ENCODE measurements at places on chromosomes 1 and 21.
A peak's percentile ranks its signal among the peaks of the same experiment; 100 is the strongest.

GRCh38 chr1:97245026-97245425, 523.4 kb downstream of the PTBP2 start:
- DNase-seq, result no peak

DNA sequence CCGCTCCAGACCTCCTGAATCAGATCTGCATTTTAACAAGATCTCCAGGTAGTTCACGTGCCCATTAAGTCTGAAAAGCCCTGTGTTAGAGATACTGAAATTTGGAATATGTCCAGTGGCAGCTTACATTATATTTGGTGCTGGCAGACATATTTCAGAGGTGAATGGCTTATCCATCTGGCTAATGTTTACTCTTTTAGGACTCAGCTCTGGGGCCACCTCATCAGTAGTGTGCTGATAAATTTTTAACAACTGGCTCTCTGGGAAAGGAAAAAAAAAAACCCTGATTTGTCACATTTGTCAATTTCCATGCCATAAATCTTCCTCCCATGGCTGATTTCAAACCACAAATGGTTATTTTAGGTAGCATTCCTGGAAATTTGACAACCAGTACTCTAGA, 25.3 kb upstream of the SYT6 start:
- no peak for DNase-seq

DNA sequence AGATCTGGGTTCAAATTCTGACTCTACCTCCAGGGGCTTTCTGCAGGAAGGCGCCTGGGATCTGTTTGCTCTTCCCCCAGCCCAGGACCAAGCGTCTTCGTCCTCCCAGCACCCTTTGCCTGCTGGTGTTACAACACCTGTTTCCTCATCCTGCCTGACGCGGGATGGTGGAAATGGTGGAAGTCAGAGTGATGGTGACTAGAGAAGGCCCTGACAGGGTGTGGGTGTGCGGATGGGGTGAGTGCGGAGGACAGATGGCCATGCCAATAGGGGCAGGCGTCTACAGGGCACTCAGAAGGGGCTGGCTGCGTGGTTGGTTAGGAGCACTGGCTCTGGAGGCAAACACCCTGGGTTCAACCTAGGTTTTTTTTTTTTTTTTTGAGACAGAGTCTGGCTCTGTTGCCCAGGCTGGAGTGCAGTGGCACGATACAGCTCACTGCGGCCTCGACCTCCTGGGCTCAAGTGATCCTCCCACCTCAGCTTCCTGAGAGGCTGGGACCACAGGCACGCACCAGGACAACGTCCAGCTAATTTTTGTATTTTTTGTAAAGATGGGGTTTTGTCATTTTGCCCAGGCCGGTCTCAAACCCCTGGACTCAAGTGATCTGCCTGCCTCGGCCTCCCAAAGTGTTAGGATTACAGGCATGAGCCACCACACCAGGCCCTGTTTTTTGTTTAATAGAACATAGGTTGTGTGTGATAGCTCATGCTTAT, 1.5 kb downstream of the THEMIS2 start:
- DNase-seq, result no peak

- no peak for DNase-seq
Observed at GRCh38 chr1:93014168-93014567, 52.9 kb upstream of the DIPK1A start.

- DNase-seq, result no peak
Observed at GRCh38 chr1:233865902-233866301, 38.6 kb upstream of the SLC35F3 start.

GRCh38 chr21:32765058-32765457, 6.5 kb downstream of the PAXBP1 start:
- no peak for DNase-seq

- no peak for DNase-seq
Observed at GRCh38 chr1:208737161-208737560, 493.0 kb upstream of the PLXNA2 start.

DNA sequence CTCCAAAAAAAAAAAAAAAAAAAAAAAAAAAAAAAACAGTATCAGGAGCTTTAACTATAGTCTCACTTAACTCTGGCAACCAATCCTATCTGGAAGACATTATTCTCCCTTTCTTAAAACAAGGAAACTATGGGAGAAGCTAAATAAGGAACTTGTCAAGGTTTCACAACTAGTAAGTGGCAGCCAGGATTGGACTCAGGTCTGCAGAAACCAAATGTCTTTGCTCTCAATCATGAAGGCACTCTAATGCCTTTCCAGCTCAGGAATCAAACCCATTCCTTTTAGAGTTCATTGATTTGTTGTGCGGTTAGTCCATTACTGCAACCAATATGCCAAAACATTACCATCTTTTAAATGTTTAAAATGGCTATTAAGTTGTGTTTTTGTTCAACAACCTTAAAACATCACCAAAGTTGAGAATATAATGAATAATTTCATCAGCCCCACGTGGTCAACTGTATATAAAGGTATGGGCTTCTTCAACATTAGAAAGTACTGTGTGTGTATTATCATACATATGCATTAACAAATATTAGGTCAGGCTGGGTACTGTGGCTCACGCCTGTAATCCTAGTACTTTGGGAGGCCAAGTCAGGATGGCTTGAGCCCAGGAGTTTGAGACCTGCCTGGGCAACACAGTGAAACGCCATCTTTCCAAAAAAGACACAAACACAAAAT, 1.5 kb downstream of the EPRS1 start:
- DNase-seq, result no peak

DNA sequence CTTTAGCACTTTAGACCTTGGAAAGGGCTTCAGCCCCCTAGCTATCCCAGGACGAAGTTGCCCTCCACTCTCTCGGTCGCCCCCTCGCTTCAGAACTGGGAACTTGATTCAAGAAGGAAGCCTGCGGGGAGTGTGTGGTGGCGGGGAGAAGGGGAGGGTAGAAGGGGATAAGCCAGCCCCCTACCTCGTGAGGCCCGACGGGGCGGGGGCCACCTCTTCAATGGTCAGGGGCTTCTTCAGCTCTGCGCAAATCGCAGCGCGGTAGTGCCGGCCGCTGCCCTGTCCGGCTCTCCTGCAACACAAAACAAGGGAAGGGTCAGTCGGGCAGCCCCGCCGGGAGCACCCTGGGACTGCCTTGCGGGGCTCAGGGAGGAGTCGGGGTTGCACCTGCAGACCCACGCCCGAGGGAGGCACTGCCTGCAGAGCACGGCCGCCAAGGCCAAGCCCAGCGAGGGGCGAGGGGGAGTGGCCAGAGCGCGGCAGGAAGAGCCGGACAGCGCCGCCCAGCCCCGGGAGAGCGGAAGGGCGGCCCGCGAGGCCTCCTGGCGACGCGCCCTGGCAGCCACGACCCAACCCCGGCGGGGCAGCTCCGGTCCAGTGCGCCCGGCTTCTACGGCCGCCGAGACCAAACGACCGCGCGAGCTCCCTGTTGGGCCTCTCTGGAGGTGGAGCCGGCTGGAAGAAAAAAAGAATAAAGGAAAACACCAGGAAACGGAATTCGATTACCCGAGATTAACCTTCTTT, 56.2 kb upstream of the RASAL2 start:
- peak; percentile 90 for DNase-seq

DNA sequence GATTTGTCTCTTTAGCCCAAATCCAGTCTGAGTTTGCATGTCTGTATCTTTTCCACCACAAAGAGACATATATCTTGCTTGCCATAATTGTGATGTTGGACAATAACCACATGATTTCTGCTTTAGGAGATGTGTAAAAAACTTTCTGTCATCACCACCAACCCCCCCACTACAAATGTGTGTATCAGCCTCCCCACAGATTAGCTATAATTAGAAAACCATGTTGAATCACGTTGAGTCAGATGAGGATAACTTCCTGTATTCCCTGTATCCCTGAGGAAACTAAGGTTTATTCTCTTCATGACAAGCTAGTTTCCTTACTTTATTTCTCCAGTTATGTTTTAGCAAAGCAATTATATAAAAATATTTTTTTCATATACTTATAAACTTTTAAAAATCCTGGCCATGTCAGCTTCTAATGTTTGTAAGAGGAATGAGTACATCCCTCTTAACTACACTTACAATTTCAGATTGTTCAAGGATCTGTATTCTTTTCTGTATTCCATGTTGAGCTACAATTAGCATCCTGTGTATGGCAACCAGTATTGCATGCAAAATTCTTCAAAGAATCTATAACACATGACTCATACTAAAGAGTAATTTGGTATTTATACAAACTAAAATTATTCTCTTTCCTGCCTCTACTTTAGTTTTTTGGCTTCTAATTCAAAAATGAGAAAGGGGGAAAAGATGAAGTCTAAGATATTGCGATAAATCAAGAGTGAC, 143.0 kb downstream of the FMN2 start:
- DNase-seq, result no peak

DNA sequence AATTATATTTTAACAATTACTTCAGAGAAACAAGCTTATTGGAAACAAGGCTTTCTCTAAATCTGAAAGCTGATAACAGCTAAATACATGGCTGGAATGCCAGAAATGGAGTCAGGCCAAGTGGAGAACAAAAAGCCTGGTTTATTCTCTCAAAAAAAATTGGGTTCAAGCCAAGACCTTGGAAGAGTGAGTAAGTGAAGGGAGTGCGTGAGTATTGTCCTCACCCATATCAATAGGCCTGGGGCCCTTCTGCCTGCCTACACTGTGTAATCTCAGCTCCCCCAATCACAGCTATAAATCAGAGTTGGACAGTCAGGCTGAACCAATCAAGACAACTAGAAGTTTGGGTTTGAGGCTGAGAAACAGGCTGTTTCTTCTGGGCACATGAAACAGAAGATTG, 7.4 kb downstream of the KYAT3 start:
- DNase-seq, result no peak

DNA sequence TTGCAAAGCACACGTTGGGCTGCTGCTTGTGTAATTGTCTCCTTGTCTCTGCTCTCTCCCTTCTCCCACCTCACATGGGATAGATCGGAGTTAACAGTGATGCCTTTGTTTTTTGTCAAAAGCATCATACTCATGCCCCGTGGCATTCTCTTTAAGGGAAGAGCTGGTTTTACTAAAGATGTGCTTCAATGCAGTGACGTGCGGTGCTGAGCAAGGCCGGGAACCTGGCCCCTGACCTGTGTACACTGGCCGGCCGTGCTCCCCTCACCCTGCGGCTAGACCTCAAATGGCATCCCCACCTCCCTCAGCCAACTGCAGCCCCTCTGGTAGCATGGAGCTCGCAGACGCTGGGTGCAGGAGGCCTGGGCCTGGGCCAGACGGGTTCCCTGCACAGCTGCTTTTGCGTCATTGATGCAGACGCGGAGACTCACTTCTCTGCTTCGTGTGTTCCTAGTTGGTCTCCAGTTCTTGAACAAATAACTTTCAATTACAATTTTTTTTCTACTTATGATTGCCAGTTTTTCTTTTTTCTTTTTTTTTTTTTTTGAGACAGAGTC, 19.9 kb downstream of the AGPAT3 start:
- DNase-seq, result no peak

DNA sequence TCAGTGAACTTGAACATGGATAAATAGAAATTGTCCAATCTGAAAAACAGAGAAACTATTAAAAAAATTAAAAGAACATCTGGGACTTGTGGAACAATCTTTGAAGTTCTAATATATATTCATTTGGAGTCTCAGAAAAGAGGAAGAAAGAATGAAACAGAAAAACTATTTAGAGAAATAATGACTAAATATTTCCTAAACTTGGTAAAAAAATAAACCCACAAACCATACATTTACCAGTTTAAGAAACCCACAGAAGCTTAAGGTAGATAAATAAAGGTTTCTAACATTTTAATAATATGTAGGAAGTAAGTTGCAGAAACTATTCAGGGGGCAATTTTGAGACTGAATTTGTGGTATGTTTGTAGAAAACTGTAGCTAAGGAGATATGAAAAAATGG, 437.8 kb downstream of the PTBP2 start:
- DNase-seq, result no peak

DNA sequence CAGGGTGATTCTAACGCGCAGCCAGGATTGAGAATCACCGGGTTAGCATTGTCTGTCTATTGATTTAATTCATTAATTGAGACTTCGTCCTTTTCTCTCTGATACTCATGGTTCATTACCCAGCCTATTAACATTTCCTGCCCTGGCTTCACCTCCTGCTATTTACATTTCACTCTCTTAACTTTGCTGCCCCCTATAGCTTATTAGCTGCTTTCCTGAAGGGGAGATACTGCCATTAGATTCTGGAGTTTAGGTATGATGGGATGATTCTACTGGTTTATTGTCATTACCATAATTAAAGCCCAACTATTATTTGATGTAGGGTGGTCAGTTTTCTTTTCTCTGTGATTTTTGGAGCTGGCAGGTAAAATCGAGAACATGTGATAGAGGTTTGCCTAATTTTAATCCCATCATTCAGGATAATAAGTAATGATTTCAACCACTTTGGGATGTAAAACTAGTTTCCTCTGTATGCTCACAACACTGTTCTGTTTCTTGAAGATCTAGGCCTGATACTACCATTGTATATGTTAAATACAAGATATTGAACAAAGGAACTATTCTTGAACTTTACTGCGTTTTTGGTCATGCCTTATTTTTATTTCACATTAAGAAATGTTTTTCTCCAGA, 6.4 kb downstream of the PPP2R5A start:
- no peak for DNase-seq

DNA sequence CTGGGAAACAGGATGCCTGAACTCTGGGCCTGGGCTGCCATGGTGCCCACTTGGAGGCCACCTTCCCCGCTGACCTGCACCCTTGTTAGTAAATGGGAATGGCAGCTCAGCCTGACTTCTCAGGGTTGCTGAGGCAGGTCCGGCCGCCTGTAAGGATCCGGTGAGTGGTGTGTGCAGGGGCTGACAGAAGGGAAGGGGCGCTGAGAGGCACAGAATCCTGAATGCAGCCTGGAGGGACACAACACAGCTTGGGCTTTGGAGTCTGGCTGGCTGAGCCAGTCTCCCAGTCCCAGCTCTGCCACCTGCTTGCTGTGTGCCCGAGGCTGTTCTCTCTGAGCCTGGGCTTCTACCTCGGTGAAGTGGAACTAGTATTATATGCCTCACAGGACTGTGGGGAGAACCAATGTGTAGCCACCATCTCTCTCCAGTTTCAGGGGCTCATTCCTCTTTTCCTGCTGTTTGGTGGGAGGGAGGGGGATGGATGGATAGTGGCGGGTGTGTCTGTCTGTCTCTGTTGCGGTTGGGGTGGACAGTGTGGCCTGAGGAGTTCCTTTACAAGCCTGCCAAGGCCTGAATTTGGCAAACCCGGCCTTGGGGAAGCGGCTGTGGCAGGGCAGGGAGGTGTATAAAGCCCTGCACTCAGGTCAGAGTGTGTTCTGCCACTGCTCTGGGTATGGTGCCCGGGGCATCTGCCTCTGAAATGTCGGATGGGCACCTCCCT, 18.0 kb downstream of the ADORA1 start:
- no peak for DNase-seq

DNA sequence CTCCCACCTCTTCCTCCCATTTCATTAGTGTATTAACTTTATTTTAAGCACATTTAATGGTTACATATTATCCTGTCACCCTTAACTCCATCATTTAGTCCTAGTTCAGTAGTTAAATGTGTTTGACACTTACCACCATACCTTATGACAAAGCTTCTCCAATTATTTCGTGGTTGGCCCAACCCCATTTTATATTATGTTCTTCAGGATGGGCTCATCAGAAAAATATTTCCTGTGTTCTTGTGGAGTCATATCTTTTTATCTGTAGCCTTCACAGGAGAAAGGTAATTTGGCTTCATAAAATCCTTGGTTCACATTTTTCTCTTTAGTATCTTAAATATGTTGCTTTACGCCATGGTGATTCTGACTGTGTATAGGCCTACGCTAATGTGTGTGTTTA, 142.3 kb upstream of the COL6A1 start:
- no peak for DNase-seq

GRCh38 chr1:113860891-113861290, 10.6 kb downstream of the PTPN22 start:
- no peak for DNase-seq
